ENCODE measurements at places on chromosomes 4 and X.

DNA sequence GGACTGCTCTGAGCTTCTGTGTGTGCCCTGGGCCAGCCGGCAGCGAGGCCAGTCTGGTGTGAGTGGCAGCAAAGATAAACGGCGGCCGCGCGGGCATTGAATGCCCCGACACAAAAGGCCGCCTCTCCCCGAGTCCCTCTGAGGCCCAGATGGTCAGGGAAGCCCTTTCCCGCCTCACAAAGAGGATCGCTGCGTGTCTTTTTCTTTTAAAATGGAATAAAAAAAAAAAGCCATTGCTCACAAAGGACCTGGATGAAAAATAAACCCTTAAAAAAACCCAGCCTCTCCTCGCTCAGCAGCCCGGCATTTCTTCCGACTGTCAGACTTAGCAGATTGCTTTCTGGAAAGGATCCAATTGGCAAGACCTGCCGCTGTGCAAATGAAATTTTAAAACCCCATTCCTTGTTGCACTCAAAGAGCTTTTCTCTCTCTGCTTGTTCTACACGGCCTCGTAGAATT is 578.7 kb downstream of the BCOR start:
- DNase-seq, result no peak

DNA sequence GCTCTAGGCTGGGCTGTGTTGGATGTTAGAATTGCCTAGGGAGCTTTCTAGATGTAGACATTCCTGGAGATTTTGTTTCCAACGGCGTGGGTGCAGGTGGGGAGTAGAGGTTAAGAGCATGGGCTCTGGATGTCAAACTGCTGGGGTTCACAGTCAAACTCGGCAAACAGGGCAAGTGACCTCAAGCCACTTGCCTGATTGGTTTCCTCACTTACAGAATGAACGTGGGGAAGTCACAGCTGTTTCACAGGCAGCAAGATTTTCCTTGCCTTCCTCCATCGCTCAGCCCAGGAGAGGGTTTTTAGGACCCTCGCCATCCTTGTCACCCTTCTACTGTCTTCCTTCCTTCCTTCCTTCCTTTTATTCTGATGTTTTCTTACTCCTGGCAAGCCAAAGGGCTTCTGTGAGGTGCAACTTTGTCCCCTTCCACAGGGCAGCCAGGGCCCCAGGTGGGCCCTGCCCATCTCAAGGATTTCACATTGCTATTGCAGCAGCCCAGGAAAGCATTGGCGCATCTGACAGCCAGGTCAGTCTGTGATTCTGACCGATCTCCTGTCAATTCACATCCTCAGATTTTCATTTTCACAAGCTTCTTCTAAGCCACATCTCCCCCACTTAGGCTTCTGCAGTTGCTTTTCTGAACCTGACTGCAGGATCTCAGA is 7.0 kb downstream of the RTL5 start:
- DNase-seq, result no peak

DNA sequence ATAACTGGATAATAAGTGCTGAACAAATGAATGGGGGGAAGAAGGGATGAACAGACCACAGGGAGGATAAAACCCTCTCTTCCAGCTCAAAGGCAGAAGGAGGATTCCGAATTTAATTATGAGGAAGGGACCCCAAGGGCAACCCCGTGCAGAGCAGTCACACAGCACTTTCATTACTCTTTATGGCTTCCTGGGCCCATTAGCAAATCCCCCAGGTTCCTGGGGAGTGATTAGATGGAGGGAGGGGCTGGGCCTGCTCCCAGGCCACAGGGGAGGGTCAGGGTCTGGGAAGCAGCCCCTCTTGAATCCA is 67.1 kb downstream of the PPP2R2C start:
- DNase-seq, result no peak

DNA sequence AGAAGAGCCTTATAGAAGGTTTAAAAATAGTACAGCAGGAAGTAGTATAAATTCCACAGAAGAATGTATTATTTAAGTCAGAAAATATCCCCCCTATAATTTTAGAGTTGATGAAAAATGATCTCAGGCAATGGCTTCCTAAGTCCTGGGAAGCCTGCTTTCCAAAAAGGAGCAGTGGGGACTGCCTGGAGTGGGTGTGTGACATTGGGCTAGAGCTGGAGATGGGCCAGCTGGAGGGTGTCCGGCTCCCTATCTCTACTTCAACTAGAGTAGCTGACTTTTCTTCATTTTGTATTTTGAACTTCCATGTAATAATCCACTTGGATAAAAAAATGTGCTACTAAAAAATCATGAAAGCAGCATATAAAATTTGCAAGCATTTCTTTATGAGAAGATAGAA is 253.9 kb downstream of the ANK2 start:
- no peak for DNase-seq

GRCh38 chr4:15250021-15250441 is 177.8 kb upstream of the C1QTNF7 start:
- DNase-seq, result no peak

DNA sequence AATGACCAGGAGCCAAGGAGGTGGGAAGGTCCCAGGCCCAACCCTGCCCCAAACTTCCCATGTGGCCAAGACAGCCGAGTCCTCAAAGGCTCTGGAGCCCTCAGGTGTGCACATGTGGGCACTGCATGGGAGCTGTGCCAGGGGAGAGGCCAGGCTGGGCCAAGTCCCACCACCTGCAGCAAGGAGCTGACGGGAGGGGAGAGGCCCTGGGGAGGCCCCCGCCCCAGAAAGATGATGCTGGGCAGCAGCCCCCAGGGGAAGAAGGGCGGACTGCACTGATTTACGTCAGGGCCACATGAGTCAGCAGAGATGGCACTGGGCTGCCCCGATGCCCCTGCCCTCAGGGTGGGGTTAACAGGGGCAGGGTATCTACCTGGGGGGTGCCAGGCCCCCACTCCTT is 1.4 kb downstream of the L1CAM start:
- DNase-seq, result no peak

DNA sequence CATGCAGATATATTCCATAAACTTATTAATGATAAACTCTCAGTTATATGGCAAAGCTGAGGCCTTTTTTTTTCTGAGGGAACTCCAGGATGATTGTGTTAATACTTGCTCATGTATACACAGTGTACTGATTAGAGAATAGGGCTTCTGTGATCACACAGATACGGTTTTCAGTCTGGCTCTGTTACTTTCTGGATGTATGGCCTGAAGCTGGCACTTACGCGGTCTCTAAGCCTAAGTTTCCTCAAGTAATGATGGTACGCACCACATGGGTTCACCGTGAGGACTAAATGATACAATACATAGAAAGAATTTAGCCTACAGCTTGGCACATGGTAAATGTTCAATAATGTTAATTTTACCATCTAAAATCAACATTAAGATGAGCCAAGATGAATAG is 73.8 kb downstream of the SEC24D start:
- DNase-seq, result no peak

DNA sequence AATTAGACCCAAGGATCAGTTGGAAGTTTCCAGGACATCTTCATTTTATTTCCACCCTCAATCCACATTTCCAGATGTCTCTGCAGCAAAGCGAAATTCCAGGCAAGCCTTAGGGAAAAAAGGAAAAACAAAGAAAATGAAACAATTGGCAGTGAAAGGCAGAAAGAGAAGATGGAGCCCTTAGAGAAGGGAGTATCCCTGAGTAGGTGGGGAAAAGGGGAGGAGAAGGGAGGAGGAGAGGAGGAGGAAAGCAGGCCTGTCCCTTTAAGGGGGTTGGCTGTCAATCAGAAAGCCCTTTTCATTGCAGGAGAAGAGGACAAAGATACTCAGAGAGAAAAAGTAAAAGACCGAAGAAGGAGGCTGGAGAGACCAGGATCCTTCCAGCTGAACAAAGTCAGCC is at the start of gene PLP1:
TSS of gene PLP1 (plus strand) at position 295 of the 400 bp plus-strand sequence. CDS start 156 bp downstream, outside the sequence.
- no peak for DNase-seq

- no peak for DNase-seq
Observed at GRCh38 chrX:31209005-31209628, 137.3 kb upstream of the FTHL17 start.

- no peak for DNase-seq
Observed at GRCh38 chr4:87978681-87979080, 3.2 kb downstream of the SPP1 start.

DNA sequence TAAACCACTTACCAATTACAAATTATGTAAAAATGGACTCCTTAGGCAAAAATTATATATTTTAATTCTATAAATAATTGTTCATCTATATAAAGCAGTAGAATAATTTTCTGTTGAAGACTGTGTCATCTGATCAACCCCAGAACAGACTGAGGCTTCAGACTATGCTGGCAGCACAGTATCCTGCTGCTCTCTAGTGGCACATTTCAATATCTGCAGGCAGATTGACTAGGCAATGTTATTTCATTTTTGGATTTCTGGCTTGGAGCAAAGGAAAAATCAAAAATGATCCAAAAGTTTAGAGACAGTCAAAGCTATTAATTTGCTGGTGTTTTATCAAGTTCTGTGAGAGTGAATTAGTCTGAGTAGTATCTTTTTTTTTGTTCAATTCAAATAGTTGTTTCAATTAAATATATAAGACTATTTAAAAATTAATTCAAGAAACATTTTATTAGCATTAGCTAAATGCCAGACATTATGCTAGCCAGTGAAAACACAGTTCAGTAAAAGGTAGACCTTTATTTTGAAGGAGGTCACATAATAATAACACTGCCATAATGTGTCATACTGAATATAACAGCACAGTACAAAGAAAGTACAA is 21.3 kb upstream of the SULT1E1 start:
- peak; percentile 15 for DNase-seq

Measured in smooth muscle cell of the brain vasculature (primary cell).